ENCODE measurements at places on chromosomes 16 and 17. TPM values are rescaled to one million over a fixed set of nuclear protein-coding genes. Genes with fewer than 3 reads are reported as not detected.

Gene SEPHS2
- 16.8 TPM for total RNA-seq

Gene TANC2
- total RNA-seq = 24.2 TPM

Gene SEPTIN12
- total RNA-seq = not detected

Gene KRTAP2-1
- not detected for total RNA-seq

Gene GLTPD2
- total RNA-seq = 0.98 TPM

Gene TEX19
- total RNA-seq = 1.2 TPM

Gene ODAD4
- total RNA-seq = 0.98 TPM

Gene HBM
- total RNA-seq = not detected

Gene HS3ST3A1
- 47.6 TPM for total RNA-seq

Gene CETP
- total RNA-seq = not detected

DNA sequence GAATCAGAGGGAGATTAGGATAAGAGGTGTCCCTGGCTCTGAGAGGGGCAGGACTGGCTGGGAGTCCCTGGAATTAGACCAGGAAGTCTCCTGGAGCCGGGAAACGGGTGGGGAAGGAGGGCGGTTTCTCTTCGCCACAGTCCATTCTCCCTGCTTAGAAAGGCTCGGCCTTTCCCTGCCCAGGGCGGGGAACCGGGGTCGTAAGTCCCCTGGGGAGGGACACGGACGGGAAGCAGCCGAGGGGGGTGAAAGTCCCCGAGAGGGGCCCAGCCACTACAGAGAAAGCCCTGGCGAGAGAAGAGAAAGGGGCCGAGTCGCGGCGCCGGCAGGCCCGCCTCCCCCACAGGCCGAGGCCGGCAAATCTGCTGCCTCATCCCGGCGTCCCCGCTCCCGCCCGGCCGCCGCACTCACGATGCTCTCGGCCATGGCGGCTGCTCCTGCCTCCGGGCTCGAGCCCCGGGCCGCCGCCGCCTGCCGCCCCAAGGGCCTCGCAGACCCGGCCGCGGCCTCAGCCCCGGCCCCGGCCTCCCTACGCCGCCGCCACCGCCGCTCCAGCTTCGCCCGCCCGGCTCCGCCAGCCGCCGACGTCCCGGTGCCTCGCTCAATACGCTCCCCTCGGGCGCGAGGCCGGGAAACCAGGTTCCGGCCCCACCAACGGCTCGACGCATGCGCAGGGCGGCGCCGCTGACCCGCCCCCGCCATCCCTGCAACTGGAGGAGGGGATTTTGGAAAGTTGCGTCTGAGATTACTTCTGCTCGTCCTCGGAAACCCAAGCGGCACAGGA lies at the start of the genes NPLOC4 and TSPAN10:
TSS of gene NPLOC4 (minus strand) at position 608 of the 784 bp plus-strand sequence. CDS start at position 426, 182 bp downstream.
TSS of gene TSPAN10 (plus strand) at position 692 of the 784 bp plus-strand sequence. CDS start 5,217 bp downstream, outside the sequence.
- DNase-seq = peak; percentile 88

DNA sequence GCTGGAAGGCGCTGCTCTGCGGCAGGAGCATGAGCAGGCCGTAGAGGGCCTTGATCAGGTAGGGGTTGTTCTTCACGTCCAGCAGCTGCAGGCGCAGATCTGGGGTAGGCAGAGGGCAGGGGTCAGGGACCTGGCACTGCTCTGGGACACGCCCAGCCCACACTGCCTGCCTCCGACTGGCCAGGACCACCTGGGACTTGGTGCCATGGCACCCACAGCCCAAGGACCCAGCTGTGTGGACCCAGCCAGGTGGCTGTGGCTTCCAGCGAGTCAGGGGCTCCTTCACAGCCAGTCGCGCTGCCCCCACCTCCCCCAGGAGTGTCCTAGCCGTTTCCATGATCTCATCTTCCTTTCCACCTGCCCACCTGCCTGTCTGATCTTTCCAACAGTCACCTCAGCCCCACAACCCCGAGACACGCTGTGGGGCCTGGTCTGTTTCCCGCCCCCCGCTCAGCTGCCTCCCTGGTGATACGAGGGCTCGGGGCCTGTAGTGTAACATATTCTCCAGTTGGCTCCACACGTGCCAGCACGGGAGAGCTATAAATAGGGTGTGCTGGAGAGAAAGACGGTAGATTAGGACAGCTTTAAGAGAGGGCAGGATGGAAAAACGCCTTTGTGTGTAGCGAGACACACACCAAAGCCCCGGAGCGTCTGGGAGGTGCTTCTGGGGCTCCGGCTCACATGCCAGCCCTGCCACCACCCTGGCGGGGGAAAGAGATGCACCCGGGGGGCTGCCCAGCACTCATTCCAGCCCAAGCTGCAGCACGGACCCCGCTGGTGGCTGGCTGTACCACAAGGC lies 7.2 kb upstream of the MTSS2 start:
- no peak for DNase-seq

DNA sequence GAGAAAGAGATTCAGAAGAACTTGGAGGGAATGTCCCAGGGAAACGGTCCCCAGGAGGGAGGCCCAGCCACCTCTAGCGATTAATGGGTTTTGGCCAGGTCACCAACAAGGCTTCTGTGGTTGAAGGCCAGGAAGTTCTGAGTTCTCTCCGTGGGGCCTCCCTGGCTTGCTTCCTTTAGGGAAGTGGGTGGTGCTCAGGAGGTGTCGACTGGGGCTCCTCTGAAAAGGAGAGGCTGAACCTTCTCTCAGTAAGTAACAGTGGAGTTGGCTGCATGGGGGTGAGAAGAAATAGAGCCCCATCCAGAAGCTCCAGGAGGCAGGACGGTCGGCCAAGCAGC lies 77.1 kb upstream of the GSE1 start:
- no peak for DNase-seq

- peak; percentile 1 for DNase-seq
Observed at GRCh38 chr17:48755356-48755755, 26.8 kb upstream of the HOXB13 start.

GRCh38 chr16:76943921-76944320 lies 247.1 kb upstream of the MON1B start:
- no peak for DNase-seq

- DNase-seq = no peak
Observed at GRCh38 chr17:37827905-37828650, 83.2 kb upstream of the HNF1B start.

DNA sequence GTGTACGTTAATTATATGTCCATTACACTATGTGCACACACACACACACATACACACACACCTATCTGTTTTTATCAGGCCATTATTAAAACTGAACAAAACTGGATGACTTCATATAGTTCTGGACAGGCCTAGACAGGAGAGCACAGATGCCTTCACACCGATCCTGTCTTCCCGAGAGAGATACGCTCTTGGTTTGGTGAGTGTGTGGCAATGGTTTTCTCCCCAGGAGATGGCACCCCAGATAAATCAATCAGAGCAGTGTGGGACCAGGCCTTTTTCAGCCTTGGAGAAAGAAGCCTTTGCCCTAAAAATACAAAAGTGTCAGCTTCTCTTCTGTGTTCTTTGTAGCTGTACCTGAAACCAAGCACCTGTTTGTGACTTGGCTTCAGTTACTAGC lies 83.7 kb downstream of the CPPED1 start:
- DNase-seq = no peak

DNA sequence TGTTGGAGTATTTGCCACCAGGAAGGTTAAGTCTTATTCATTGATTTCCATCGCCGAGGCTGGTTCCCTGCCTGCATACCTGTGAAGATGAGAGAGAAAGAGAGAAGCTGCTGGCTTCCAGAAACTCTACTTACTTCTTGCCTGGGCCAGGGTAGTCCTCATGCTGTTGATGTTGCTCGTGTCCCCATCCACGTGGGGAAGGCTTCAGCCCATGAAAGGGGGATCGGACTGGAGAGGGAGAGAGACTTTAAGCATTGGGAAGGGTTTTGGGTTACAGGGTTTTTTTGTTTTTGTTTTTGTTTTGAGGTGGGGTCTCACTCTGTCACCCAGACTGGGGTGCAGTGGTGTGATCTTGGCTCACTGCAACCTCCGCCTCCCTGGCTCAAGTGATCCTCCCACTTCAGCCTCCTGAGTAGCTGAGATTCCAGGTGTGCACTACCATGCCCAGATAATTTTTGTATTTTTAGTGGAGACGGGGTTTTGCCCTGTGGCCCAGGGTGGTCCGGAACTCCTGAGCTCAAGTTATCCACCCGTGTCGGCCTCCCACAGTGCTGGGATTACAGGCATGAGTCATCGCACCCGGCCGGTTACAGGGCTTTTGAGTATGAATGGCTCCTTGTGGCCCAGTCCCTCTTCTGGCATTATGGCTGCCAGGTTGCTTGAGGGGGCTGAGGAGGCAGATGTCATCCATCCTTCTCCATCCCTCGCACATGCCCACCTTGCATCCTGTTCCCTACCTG lies 26.6 kb downstream of the ITGB3 start:
- DNase-seq = no peak

DNA sequence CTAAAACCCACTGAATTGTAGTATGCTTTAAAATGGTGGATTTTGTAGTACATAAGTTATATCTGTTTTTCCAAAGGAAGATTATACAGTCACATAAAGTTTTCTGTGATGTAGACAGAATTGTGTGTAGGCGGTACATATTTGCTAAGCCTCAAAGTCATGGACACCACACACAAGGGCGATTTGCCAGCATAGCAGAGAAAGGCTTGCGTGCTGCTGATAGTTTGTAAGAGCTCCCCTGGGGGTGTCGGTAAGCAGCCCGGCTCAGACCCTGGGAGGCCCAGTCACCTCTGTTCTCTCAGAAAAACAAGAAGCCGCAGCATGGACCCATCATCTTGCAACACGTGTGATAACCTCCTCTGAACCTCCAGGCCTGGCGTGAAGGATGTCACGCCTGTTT lies 38.3 kb upstream of the AKTIP start:
- no peak for DNase-seq

DNA sequence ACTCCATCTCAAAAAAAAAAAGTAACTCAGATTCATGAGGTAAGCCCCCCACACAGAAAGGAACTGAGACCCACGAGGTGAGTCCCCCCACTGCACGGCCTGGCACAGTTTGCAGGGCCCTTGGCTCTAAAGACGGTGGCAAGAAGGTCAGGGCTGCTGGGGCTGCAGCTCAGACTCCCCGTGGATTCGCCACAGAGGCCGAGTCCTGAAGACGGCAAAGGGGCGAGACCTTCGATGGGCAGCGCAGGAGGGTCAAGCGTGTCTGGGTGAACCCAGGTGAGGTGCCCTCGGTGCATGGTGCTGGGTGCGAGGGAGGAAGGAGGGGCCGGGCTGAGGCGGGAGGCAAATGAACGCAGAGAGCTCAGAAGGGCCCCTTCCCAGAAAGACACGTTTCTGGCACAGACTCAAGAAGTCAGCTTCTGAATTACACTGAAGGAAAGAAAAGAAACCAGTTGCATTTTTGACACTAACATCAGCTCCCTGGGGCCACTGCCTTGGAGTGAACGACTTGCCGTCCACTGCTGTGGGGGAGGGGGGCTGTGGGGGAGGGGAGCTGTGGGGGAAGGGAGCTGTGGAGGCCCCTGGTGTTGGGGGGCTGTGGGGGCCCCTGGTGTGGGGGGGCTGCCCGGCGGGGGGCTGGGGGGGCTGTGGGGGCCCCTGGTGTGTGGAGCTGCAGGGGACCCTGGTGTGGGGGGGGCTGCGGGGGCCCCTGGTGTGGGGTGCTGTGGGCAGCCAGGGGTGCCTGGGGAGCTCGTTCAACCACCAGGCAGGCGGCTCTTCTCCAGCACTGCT lies 69.8 kb upstream of the METRNL start:
- DNase-seq = no peak

DNA sequence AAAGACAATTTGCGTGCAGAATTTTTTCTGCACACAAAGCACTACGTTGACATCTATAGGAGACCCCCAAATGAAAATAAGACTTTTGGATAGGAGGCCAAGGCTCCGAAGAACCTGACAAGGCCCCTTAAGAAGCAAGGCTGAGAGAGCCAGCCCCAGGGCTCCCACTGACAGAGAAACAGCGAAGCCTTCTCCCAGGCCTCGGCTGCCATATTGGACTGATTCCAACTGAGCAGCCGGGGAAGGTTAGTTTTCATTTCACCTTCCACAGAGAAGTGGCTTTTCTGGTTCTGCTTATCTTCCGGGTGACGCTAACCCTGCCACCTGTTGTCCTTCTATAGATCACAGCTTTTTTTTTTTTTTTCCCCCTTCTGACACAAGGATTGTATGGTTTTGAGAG lies 356.7 kb downstream of the SOX9 start:
- DNase-seq = peak; percentile 61

GRCh38 chr17:57605675-57606105 lies 139.4 kb downstream of the CCDC182 start:
- no peak for DNase-seq

DNA sequence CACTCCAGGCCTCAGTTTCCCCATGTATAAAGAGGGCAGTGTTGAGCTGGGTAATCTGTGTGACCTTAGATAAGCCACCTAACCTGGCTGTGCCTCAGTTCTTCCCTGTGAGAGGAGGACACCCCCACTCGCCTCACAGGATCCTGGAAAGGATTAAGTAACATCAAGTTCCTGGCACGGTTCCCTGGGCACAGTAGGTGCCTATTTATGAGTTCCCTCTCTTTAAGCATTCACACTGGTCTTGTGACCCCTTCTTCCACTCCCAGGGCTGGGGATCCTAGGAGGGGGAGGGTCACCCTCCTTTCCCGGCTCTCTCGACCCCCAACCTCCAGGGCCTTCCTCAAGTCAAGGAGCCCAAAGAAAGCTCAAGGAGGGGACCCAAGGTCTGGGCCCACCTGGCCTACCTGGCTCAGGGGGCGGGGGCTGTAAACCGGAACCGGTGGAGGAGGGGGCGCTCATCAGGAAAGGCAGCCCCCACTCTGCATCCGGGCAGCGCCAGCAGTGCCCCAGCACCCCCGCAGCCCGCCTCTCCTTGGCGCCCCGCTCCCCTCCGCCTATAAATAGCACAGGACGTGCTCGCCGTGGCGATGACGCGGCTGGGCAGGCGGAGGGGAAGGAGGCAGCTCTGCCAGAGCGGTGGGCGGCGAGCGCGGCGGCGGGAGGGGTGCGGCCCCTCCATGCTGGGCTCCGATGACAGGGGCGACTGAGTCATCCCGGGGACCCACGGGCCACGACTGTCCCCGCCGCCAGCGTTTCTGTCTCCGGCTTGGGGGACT lies 9.4 kb downstream of the RPL19 start:
- DNase-seq = no peak

- peak; percentile 43 for DNase-seq
Observed at GRCh38 chr17:76631821-76632565, 11.6 kb downstream of the ST6GALNAC1 start.

DNA sequence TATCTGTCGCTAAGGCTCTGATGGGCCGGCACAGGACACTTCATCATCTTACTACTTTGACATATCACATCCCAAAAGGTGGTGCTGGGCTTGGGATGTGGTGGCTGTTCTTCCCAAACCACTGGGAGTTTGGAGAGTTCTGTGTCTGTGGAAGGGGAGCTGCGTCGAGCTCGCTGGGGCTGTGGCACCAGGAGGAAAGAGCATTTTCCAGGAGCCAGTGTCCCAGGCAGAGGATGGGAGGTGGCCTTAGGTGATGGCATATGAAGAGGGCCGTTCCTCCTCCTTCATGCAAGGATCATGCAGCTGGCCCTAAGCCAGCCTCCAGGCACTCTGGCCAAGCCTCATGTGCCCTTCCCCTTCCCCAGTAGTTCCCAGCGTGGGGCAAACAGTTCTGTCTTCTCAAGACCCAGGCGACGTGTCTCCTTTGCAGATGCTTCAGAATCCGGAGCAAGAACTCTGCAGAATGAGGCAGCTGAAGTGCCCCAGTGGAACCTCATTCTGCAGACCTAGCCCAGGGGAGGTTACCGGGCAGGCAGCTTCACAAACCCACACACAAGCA lies 89.4 kb upstream of the TNRC6C start:
- DNase-seq = no peak

DNA sequence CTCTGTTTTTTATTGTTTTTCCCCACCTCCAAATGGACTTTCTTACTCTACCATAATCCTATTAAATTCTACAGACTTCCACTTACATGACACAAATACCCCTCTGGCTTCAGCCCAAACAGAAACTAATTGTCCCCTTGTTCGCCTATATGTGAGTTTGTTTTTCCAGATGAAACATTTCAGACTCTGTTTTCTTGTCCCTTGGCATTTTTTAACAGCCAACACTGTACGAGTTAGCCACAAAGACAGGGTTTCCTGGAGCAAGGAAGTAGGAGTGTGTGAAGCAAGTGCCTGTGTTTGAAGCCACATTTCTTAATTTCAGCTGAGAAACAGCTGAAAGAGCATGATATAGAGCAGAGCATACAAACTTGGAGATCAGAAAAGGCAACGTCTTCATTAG lies 382.2 kb upstream of the CDH5 start:
- no peak for DNase-seq

Data from PC-3 (cell line).